Activated T-cell treated with anti-CD3 and anti-CD28 coated beads for 1 hour (primary cell): ENCODE measurements at places on chromosomes 4 and X.
A peak's percentile ranks its signal among the peaks of the same experiment; 100 is the strongest.

DNA sequence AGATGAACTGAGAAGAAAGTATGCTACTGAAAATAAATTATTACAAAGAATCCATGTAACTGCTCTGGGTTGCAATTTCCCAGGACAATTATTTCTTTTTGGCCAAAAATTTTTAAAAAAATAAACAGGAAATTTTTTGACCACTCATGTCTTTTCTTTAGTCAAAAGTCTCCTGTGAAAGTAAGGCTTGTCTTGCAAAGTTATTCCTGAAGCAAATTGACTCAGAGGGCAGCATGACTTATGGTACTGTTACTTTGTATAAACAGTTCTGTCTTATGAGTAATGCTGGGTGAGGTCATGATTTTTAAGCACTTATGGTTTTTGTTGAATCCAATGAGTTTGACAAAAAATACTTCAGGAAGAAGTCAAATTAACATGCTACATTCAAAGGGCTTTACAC is 292.8 kb upstream of the ARSJ start:
- DNase-seq: no peak

- DNase-seq: no peak
Measured at GRCh38 chrX:10554612-10555270, 65.6 kb downstream of the MID1 start.

DNA sequence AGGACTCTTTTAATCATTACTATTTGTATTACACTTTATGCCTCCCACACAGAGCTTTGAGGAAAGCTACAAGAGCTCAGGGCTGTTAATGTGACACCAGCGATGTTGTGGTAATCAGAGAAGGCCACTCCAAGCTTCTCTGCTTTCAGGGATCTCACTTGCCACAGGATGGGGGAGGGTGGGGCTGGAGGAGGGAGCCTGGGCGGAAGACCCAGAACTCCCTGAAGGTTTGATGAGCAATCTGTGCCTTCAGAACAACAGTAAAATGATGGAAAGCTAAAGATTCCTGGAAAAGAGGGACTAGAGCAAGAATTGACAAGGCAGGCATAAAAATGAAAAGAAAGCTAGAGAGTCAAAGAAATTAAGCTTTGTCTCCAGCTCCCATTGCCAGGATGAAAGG is 75.6 kb downstream of the MAML3 start:
- DNase-seq: no peak

DNA sequence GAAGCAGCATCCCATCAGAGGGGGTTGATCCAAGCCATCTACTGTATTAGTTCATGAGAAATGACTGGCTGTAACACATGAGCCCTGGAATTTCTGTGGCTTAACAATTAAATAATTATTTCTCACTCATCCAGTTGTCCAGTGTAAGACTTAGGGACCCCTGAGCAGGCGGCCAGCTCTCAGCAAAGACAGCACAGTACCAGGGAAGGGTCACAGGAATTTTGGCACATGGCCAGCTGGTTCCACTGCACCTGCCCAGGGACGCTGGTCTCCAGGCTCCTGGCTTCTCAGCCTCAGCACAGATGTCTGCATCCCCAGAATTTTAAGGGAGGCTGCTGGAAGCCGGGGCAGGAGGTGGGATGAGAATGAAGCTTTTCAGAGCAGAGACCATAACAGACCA is 93.7 kb upstream of the DHRSX start:
- no peak for DNase-seq

DNA sequence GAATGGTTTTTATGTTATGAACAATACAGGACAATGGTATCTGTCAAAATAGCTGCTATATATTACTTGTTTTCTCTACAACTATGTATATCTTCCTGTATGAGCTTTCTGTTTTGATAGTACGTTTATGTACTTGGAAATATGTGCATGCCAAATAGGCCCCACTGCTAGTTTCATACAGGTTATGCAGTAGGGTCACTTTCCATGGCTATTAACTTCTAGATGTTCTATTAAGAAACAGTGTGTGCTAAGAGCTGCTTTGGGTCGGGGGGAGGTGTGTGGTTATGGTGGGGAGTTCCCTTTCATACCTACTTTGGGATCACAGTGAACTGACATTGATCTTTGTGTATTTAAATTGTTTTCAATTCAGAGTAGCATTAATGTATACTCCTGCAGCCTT is 30.9 kb downstream of the RBPJ start:
- no peak for DNase-seq

DNA sequence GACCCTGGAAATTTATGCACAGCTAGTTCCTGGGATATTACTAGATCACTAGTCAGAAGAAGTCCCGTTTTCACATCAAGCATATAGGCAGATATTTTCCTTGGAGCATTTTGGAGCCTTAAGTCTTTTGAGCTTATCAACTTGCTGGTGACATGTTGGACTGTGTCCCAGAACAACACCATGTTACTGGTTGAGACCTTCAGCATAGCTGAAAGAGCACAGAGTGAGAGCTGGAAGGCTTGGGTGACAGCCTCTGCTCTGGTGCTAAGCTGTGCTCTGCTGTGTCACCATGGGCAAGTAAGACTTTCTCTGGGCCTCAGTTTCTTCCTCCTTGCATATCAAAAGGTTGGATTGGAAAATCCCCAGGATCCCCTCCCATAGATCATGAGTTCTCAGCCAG is 116.6 kb upstream of the FRMPD4 start:
- no peak for DNase-seq

DNA sequence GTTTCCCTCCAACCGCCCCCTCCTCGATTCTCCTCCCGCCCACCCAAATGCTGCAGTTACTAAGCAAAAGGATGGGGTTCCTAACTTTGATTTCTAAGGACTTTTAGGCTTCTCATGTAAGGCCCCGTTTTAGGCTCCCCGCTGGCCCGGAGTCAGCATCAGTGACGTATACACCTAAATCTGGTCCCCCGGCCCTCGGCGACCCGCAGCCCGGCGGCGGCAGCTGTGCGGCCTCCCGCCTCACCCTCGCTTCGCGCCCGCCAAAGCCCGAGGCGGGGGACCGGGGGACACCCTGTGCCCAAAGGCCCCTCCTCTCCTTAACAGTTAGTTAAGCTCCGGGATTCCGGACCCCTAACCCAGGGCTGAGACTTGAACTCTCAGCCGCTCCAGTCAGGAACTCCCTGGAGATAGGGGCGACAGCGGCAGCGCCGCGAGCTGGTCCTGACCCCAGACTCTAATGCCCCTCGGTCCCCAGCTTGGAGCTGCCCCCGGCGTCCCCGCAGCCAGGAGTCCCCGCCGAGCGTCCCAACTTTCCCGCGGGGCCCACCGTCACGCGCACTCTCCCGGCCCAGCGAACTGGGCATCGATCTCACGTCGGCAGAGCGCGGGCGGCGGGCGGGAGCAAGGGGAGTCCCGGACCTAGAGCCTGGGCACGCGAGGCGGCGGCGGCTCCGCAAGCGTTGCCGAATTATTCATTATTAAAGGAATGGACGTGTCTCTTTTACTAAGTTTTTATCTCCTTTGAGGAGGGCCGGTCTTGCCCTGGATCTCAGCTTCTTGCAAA is 1.5 kb upstream of the NR3C2 start:
- peak; percentile 16 for DNase-seq

- DNase-seq: no peak
Measured at GRCh38 chr4:31946456-31946855, 1226.3 kb downstream of the PCDH7 start.

DNA sequence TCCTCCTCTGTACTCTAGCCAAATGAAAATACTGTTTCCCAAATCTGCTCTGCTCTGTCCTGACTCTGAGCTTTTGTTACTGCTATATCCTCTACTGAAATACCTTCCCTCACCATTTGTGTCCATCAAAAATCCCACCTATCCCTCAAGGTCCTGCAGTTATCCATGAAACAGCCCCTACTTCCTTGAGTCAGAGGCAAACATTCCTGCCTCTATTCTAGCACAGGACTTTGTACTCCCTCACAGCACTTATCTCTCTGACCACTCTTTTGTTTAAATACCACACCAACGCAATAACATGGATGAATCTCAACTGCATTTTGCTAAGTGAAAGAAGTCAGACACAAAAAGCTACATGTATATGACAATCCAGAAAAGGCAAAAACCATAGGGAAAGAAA is 10.5 kb upstream of the RNF128 start:
- DNase-seq: no peak

DNA sequence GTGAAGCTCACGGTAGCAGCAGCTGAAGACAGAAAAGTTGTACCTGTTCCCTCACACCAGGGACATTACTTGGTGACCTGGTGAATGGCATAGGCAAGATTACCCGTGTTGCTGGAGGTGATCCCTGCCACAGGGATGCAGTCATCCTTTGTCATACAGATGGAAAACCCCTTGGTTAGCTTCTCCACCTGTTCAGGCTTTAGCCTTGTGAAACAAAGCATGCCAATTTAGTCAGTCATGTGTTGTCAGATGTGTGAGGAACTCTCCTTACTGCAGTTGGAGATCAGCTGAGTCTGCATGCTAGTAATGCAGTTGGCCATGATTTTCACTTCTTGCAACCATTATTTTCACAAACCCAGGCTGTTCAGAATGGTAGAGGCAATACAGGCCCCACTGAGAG is 41.0 kb downstream of the AMELX start:
- DNase-seq: no peak

DNA sequence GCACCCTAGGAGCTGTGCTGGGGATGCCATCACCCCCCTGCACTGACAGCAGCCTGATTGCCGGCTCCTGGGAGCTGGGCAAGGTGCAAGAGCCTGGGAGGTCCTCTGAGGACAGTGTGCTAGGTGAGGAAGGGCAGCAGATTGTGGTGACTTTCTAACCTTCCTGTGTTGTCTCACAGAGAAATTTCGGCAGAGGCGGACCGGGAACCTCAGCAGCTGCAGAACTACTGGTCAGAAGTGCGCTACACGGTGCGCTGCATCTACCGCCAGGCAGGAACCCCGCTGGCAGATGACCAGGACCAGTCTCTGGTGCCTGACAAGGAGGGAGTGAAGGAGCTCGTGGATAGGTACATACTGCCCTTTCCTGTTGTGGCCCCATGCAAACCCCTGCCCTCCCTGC is 89.8 kb downstream of the FAM193A start:
- DNase-seq: no peak

GRCh38 chr4:3762753-3763549 is 3.2 kb upstream of the ADRA2C start:
- DNase-seq: no peak

DNA sequence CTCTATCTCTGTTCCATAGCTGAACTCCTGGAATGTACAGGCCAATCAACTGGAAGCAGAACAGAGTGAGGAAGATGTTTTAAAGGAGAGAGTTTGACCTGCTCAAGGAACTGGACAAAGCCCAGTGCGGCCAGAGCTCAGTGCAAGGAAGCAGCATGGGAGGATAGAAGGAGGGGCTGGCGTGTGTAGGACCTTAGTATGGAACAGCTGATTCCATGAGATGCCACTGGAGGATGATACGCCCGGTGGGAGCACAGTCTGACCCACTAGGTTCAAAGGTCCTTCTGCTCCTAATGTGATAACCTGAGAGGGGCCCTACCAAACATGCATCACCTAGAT is 81.5 kb downstream of the USP46 start:
- no peak for DNase-seq

GRCh38 chr4:114654592-114654991 is 56.0 kb downstream of the UGT8 start:
- DNase-seq: no peak

DNA sequence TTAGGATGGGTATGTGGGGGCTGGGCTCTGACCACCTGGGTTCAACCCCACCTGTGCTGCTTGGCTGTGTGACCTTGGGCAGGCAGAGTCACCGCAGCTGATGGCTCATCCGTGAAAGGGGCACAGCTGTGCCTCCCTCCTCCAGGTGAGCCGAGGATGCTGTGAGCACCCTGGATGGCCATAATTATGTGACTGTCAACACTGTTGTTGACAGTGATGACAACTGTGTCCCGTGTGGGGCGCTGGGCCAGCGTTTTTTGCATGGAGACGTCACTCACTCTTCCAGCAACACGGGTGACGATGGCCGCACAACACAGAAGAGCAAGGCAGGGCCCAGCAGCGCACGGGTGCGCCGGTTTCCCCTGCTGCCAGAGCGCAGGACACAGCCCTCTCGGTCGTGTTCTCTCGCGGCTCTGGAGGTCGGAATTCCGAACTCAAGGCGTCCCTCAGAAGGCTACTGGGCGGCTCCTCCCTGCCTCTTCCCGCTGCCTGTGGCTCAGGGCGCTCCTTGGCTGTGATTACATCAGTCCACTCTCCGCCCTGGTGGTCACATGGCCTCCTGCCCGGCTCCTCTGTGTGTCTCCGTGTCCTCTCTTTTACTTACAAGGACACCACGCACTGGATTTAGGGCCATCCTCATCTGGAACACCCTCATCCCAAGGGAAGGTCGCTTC is 1.3 kb downstream of the SH3TC1 start:
- peak; percentile 16 for DNase-seq

- DNase-seq: no peak
Measured at GRCh38 chrX:48960291-48960690, 2.9 kb upstream of the OTUD5 start.

- no peak for DNase-seq
Measured at GRCh38 chr4:139282065-139282720, 2.2 kb upstream of the MGARP start.

- no peak for DNase-seq
Measured at GRCh38 chr4:8682725-8683124, 90.2 kb downstream of the CPZ start.

- DNase-seq: no peak
Measured at GRCh38 chrX:136679531-136679930, 31.6 kb downstream of the CD40LG start.

- DNase-seq: no peak
Measured at GRCh38 chr4:29756966-29757365, 963.2 kb upstream of the PCDH7 start.

DNA sequence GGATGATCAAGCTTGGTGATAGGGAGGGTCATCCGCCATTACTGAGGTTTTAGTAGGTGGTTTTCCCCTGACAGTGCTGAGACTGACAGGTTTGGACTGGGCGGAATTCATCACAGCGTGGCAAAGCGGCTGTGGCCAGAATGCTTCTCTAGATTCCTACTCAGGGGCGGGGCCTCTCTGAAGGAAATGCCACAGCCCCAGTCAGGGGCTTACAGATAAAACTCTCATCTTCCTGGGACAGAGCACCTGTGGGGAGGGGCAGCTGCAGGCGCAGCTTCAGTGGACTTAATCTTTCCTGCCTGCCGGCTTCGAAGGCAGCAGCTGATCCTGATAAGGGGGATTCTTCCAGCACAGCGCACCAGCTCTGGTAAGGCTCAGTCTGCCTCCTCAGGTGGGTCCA is 316.7 kb downstream of the RPA4 start:
- no peak for DNase-seq

DNA sequence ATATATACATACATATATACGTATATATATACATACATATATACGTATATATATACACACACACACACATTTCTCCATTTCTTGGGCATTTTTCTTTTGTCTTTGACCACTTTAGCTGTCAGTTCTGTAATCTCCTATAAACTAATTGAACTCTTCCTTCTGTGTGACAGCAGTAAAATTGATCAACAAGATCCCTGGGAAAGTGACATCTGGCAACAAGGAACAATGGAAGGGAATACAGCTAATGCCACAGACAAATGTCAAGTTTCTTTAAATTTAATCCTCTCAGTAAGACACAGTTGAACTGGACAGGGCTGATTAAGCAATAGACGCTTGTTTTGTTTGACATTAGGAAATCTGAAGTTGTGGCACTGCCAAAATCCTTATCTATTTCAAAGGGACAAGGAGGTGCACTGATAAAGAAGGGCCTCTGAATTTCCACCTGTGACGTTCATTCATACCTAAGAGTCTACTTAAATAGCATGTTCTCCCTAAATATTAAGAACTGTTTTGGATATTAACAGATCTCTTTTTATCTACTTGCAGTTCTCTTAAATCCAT is 126.9 kb downstream of the RNF150 start:
- DNase-seq: no peak

GRCh38 chr4:8127051-8127826 is 31.4 kb downstream of the ABLIM2 start:
- no peak for DNase-seq

GRCh38 chr4:79015411-79015810 is 76.2 kb upstream of the PAQR3 start:
- DNase-seq: no peak
